AML-193 (cell line): ENCODE measurements at places on chromosomes 6 and 20.
A peak's percentile ranks its signal among the peaks of the same experiment; 100 is the strongest.

DNA sequence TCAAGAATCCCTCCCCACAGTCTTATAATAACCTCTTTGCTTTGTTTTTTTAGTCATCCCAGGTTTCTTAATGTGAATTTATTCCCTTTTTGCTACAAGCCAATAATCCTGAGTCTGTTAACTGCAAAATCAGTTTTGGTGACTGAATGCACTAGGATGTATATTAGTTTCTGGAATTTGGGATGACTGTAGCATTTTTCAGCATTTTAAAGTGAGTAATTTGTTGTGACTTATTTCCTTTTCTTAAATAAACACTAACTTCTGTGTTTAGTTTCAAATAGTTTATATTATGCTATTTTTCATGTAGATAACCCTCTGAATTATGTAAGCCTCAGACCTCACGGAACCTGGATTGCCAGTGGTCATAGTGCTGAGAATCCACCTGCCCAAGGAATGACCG lies 5.5 kb downstream of the CST1 start:
- no peak for DNase-seq

GRCh38 chr6:126963077-126963809 lies 155.2 kb upstream of the RSPO3 start:
- DNase-seq, result no peak

DNA sequence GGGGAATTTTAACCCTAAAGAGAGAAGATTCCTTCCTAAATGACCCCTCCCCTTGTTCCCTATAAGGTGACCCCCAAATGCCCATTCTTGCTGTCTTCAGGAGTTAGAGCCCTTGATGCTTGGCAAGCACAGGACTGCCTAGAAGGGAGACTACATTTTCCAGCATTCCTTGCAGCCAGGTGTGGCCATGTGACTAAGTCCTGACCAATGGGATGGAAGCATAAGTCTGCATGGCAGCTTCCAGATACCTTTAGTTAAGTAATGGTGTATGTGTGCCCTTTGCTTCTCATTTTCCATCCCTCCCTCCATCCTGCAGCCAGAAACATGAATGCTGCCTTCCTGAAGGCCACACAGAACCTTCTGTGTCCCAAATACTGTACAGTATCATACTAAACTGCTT lies 5.5 kb downstream of the BFSP1 start:
- no peak for DNase-seq

DNA sequence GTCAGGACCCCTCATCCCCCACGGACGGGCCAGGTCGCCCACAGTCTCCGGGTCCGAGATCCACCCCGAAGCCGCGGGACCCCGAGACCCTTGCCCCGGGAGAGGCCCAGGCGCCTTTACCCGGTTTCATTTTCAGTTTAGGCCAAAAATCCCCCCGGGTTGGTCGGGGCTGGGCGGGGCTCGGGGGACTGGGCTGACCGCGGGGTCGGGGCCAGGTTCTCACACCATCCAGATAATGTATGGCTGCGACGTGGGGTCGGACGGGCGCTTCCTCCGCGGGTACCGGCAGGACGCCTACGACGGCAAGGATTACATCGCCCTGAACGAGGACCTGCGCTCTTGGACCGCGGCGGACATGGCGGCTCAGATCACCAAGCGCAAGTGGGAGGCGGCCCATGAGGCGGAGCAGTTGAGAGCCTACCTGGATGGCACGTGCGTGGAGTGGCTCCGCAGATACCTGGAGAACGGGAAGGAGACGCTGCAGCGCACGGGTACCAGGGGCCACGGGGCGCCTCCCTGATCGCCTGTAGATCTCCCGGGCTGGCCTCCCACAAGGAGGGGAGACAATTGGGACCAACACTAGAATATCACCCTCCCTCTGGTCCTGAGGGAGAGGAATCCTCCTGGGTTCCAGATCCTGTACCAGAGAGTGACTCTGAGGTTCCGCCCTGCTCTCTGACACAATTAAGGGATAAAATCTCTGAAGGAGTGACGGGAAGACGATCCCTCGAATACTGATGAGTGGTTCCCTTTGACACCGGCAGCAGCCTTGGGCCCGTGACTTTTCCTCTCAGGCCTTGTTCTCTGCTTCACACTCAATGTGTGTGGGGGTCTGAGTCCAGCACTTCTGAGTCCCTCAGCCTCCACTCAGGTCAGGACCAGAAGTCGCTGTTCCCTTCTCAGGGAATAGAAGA lies 978 bp downstream of the HLA-A start:
- DNase-seq, result no peak

DNA sequence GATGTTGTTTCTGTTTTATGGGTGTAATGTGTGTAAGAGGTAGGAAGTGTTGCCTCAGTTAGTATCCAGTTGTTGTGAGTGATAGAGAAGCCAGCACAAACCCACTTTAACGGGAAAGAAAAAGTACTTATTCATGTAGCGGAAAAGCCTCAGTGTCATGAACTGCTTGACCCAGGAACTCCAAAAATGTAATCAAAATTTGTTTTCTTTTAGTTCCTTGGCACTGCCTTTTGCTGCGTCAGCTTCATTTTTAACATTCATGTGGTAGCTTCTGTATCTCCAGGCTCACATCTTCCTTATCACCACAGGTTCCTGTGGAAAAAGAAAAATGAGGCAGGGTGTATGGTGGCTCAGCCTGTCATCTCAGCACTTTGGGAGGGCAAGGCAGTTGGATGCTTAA lies 46.4 kb upstream of the CCDC28A start:
- no peak for DNase-seq

DNA sequence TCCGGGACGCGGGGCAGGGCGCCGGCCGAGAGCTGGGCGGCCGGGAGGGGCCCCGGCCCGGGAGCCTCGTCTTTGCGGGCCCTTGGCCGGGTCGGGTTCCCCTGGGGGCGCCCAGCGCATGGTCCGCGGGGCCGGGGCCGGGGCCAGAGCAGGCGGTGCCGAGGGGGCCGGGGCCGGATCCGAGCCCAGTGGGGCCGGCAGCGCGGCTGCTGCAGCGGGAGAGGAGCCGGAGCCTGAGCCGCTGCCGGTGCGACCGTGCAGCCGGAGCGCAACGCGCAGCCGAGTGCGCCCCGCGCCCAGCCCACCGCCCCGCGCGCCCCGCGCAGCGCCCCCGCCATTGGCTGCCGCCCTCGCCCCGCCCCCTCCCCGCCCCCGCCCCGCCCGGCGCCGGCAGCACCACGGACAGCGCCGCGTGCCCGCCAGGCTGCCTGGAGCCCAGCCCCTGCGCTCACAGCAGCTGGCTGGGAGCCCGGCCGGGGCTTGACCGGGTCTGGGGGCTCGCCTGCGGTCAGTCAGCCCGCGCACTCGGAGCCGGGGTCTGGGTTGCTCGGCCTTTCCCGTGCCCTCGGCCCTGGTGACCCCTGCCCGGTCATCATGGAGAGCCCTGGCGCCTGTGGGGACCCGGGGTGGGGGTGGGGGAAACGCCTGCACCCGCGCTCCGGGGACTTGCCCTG lies at the start of gene HRH3:
HRH3 (minus strand) TSS at position 287 of the 674 bp plus-strand sequence. CDS start 308 bp downstream, outside the sequence.
- DNase-seq, result no peak

DNA sequence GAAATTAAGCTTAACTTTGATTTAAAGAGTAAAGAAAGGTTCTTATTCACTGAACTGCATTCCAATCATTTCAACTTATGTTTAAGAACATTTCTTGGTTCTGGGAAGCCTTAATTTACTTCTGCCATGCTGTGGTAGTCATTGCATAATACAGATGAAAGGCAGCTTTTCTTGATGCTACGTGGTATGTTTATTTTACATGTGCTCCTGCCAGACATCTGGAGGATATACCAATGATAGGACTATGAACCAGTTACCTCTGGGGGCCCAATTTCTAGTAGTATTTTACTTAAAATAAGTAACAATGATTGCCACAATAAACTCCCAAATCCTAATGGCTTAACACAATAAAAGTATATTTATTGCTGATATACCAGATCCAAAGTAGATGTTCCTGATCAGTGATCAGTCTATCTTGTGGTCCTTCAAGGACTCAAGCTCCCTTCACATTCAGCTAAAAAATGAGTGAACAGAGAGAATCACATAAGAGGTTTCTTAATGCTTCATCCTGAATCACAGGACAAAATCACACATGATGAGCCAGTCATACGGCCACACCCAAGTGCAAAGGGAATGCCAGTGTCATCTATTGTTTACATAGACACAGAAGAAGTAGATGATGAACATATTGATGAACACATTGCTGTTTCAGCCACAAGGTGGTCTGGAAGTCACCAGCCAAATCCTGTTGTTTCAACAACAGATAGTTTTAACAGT lies 56.5 kb upstream of the CCN2 start:
- DNase-seq, result no peak

DNA sequence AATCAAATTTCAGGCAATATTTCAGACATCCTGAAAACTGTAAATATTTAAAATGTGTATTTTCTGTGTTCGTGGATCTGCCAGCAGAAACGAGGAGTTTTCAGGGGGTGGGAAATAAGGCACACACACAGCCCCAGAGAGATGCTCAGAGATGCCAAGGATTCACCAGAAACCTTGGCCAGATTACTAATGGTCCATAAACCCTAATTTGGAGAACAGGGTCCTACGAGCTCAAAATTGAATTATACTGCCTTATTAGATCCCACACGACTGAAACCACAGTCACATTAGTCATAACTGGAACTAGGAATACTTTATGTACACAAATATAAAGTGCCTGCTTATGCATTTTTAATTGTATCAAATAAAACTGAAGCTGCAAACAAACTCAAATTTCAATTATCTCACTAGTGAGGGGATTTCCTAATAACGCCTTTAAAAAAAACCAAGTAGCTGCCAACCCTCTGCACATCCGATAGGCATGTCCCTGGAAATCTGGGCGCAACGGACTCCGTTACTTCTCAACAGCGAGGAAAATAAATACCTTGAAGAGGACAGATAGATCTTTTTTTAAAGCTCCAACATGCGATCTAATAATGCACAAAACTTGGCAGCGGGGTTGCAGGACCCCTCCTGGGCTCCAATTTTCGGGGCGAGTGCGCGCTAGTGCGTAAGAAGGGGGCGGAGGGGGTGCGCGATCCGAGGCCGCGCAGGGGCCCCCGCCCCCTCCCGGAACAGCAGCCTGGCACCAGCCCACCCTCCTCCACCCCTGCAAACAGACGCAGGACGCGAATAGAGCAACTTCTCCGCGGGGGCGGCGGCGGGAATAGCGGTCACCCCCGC lies 897 bp downstream of the CHD6 start:
- DNase-seq, result peak; percentile 19

- no peak for DNase-seq
Measured at GRCh38 chr6:113857556-113858479, 673 bp downstream of the MARCKS start.

GRCh38 chr6:3414327-3415081 lies 42.3 kb downstream of the SLC22A23 start:
- DNase-seq, result no peak

DNA sequence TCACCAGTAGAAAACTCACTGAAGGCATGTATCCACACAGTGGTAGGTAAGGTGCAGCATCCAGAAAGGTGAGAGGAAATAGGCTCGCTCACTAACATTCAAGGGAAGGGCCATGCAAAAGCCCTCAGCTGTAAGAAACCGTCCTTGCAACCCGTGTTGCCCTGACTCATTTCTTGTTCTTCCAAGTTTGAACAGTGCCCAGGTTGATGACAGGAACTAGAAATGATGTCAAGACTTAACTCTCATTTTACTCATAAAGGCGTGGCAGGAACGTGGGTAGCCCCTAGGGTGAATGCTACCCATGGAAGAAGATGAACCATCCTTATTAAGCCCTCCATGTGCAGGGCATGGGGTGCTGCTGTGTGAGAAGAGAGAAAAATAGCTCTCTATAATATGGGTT lies 187.6 kb downstream of the CD83 start:
- DNase-seq, result no peak

DNA sequence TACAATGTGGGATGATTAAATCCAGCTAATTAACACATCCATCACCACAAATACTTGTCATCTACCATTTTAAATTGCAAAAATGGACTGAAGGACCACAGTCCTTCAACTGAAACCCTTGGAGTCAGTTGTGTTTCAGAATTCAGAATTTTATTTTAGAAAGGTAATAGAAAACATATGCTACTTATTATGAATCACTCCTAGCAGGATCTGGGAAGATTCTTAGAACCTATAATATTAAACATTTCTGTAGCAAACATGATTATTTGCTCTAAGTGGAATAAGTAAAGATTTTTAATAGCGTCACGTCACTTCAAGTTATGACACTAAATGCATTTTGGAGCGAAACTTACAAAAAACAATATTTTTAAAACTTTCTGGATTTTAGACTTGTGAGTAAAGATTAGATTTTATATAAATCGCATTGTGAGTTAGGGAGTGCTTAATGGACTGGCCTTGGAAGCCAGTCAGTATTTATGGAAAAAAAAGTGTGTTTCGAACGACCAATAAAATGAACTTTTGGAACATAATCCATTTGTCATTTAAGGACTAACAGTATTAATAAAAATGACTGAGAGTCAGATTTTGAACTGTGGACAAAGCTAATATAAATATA lies 71.8 kb upstream of the PHACTR2 start:
- DNase-seq, result no peak

GRCh38 chr20:25685276-25686080 lies 11.2 kb downstream of the ZNF337 start:
- DNase-seq, result no peak

DNA sequence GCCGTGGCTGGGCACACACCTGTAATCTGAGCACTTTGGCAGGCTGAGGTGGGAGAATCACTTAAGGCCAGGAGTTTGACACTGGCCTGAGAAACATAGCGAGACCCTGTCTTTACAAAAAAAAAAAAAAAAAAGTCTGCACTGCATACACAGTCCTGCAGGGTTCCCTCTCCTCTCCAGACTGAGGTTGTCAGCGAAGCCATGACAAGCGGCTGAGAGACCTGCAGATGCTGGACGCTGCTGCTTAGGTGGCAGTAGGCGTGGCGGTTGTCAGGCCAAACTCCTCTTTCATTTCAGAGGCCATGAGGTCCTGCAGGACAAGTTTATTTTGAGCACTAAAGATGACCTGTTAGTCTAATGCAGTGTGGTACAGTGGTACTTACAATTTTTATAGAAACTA lies 86.5 kb downstream of the FAM120B start:
- DNase-seq, result no peak

- DNase-seq, result no peak
Measured at GRCh38 chr20:5928836-5929715, 21.3 kb downstream of the TRMT6 start.

- DNase-seq, result no peak
Measured at GRCh38 chr20:51438136-51438535, 104.4 kb downstream of the NFATC2 start.

DNA sequence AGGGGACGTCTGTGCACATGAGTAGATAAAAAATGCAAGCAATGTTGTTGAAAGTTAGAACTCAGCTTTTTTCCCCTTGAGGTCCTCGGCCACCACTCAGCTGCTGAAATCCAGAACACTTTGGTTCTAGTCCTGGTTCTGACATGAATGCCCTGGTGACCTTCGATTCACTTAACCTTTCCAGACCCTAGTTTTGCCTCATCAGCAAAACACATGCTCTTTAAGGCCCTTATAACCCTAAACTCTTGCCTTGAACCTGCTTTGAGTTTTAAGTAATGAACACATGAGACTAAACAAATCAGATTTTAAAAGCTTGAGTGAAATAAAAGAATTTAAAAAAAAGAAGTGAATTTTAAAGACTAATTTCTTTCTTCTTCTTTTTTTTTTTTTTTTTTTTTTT lies 33.4 kb downstream of the BMP6 start:
- no peak for DNase-seq

DNA sequence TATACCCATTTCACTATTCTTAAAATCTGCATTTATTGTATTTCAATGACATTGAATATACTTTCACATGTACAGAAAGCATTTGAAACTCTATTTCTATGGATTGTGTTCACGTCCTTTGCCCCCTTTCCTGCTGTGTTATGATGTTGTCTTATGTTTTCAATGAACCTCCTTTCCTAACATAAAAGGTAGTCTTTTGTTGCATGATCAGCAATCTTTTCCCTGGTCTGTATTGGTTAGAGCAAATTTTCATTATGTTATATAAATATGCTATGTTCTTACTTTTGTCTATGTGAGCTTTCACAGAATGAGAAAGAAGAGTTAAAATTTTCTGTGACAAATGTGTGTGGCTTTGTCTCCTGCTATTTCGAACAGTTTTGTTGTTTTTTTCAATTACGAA lies 73.1 kb downstream of the KIF16B start:
- no peak for DNase-seq
